Spleen (tissue), 13 donors: ENCODE measurements at places on chromosomes 13 and 19.

GRCh38 chr13:38941353-38941945 is 49.2 kb downstream of the STOML3 start:
- no peak for DNase-seq

GRCh38 chr13:114104655-114105520 is 27.5 kb downstream of the RASA3 start:
- peak; percentile 68 for DNase-seq

DNA sequence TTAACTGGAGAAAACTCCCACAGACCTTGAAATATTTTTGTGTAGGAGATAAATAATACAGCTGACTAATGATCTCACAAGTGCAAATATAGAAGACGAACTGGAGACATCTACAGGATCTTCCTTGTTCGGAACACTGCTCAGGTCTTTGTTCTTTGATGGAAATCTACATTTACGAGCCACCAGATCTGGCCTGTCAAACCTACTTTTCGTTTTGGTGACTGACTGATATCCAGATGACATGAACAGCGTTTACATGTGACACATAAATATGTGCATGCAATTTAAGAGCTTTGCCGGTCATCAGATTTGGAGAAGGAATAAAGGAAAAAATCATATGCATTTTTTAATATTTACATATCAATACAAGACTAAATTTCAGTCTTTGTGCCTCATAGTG is 24.5 kb upstream of the TPP2 start:
- no peak for DNase-seq

- no peak for DNase-seq
These were observed 204.3 kb upstream of the IPO5 start for GRCh38 chr13:97749174-97749573.

DNA sequence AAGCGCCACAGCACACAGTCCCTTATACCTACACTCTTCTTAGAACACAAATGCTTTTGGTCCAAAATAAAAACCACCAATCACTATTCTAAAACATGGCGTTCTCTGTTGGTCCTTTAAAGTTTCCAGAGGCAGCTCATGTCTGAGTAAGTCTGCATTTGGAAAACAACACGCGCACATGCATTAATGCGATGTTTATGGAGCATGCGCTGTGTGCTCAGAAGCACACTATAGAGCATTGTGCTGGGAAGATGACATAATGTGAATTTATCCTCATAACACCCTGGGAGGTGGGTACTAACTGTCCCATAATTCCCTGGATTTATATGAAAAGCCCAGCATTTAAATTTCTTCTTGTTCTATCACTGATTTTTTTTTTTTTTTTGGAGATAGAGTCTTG is 10.7 kb downstream of the ZNF682 start:
- no peak for DNase-seq

DNA sequence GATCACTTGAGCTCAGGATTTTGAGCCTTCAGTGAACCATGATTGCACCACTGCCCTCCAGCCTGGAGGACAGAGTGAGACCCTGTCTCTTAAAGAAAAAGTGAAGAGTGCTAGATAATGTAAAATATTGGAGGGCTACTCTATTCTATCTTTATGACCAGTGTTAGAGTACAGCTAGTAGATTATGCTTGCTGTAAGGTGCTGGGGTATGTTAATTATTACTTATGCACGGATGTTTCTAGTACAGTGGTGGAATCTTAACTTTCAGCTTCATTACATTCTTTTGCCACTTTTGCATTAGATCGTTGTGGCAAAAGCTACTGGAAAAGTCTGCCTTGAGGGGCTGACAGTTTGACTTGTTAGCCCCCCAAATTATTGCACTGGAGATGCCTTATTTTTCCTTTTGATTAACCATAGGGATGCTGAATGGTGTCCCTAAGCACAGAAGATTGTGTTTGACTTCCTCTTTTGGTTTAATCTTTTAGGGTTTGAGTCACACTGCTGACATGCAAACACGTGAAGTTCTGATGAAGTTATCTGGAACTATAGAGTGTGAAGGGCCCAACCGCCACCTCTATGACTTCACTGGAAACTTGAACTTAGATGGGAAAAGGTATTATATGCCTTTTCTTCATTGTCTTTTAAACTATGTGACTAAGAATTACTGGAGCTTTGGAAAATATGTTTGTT is 169.8 kb downstream of the ATP8A2 start:
- DNase-seq = no peak

DNA sequence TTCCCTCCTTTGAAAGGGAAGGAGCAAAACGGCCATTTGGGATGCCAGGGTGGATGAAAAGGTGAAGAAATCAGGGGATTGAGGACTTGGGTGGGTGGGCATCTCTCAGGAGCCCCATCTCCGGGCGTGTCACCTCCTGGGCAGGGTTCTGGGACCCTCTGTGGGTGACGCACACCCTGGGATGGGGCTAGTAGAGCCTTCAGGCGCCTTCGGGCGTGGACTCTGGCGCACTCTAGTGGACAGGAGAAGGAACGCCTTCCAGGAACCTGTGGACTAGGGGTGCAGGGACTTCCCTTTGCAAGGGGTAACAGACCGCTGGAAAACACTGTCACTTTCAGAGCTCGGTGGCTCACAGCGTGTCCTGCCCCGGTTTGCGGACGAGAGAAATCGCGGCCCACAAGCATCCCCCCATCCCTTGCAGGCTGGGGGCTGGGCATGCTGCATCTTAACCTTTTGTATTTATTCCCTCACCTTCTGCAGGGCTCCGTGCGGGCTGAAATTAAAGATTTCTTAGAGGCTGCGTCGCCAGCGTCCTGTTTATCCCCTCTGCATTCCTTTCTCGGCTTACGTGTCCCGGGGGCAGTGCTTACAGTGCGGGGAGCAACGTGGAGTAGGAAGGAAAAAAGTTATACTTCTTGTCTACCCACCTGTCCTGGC is 15.2 kb upstream of the S1PR4 start:
- peak; percentile 94 for DNase-seq

DNA sequence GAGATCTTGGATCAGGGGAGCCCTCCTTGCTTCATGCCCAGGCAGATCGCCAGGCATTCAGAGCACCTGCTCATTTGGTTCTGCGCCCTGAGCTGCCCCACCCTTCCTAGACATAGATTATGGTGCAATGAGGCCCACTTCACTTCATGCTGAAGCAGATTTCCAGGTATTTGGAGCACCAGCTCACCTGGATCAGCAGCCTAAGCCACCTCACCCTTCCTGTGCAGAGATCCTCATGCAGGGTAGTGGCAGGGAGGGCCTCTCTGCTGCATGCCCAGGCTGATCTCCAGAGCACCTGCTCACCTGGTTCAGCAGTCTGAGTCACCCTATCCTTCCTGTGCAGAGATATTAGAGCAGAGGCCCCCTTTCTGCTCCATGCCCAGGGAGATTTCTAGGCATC is 1966.1 kb downstream of the PCDH9 start:
- DNase-seq = no peak

DNA sequence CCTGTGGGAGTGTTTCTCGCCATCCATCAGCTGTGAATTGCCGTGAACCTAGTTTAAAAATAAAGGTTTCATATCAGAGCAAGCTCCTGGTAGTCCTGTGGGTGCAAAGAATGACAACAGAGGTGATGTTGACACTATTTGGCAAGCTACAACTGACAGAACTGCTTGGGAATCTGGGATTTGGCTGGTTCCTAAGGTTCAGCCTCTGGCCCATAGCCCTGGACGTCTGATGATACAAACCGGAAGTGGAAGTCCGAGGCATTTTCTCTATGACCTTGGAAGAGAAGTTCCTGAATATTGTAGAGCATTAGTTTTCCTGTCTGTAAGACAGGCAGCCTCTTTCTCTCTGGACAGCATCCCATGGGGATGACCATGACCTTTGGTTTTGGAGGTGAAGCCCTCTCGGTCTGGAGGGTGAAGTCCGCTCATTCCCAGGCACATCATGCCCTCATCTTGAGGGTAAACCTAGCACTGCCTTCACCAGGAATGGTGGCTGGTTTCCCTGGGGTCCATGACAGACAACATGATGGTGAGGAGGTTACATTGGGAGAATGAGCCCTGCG is 29.1 kb downstream of the GATAD2A start:
- no peak for DNase-seq

- DNase-seq = no peak
These were observed 24.5 kb upstream of the SOX1 start for GRCh38 chr13:112042496-112042895.

DNA sequence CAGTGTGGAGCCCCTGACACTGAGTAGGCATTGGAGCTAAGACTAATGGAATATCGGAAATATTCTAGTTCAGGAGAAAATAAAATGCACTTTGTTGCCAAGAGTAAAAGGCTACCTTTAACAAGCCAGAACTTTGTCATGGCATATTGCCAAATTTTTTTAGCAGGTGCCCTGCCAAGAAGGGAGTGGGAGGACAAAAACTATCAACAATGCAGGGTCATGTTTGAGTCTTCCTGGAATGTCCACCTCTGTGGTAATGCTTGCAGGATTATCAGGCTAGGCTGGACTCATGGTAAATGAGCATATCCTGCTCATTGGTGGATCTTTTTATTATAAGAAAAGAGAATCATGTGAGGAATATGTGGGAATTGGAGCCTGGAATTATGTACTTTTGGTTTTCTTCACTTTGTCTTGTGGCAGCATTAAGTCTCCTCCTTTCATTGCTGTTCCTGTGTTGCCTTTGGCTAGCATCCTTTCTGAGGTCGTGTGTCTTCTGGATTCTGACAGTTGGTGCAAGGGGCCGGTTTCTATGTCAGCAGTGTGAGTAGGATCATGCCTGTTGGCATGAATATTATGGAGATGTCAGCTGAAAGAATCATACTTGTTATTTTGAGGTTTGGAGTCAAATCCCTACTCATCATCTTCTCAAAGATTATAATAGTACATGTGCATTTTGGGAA is 122.9 kb upstream of the SPRY2 start:
- DNase-seq = no peak

GRCh38 chr19:862581-863314 is 3.3 kb downstream of the CFD start:
- peak; percentile 92 for DNase-seq

DNA sequence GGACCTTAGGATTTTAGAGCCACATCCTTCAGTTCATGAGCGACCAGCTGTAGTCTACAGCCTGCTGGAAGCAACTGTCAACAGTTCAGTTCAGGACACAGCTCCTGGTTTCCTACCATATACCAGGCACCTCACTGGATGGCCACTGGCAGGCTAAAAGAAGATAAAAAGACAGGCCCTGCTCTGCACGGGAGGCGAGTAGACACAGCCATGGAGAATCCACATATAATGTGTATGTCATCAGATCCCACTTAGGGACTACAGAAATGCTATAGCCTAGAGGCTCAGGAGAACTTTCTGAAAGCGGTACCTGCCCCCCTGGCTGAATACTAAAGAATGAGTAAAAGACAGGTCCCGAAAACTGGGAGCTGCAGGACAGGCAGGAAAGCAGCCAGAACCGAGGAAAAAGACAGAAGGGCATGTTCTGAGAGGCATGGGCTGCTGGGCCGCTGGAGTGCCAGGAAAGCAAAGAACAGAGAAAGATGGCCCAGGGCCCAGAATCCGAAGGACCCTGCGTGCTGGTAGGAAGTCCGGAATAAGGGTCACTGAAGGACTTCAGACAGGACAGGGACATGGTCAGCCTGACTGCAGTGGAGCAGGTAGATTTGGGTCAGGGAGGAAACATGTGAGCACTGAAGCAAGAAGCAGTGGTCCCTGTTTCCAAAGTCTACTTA is 23.5 kb downstream of the DZIP1 start:
- DNase-seq = no peak

GRCh38 chr19:23409392-23410048 is 14.2 kb upstream of the ZNF91 start:
- DNase-seq = no peak

DNA sequence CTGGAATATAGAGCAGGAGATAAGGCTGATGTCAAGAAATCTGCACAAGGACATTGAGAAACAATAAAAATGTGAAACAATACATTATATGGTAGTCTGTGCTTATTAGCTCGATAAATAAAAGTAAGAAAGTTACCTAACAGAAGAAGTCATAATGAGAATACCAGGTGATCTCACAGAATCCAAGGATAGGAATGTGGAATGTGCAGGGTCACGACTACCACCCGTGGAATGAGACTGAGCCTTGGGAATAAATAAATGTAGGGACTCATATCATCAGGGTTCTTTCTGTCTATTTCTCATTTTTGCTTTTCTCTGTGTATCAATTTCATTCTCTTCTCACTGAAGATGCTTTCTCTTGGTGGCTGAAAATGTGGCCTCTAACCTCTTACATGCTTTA is 26.0 kb upstream of the KBTBD7 start:
- no peak for DNase-seq

GRCh38 chr19:34365463-34366401 is 736 bp downstream of the GPI start:
- peak; percentile 86 for DNase-seq

DNA sequence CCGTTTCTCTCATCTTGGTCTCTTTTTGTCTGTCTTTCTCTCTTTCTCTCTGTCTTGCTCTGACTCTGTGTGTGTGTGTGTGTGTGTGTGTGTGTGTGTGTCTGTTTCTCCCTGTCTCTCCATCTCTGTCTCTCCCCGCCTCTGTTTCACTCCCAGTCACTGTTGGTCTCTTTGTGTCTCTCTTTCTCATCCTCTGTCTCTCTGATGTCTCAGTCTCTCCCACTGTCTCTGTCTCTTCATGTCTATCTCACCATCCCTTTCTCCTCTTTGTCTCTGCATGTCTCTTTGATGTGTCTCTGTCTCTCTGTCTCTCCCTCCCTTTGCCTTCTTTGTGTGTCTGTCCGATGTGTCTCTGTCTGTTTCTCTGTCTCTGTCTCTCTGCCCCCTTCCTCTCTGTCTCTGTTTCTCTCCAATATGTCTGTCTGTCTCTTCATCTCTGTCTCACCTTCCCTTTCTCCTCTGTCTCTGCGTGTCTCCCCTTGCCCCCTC is 2.5 kb downstream of the NFIC start:
- no peak for DNase-seq

- no peak for DNase-seq
These were observed 12.1 kb downstream of the MIR17HG start for GRCh38 chr13:91359631-91360030.
